ENCODE measurements at places on chromosomes 2 and 18.
A peak's percentile ranks its signal among the peaks of the same experiment; 100 is the strongest.

DNA sequence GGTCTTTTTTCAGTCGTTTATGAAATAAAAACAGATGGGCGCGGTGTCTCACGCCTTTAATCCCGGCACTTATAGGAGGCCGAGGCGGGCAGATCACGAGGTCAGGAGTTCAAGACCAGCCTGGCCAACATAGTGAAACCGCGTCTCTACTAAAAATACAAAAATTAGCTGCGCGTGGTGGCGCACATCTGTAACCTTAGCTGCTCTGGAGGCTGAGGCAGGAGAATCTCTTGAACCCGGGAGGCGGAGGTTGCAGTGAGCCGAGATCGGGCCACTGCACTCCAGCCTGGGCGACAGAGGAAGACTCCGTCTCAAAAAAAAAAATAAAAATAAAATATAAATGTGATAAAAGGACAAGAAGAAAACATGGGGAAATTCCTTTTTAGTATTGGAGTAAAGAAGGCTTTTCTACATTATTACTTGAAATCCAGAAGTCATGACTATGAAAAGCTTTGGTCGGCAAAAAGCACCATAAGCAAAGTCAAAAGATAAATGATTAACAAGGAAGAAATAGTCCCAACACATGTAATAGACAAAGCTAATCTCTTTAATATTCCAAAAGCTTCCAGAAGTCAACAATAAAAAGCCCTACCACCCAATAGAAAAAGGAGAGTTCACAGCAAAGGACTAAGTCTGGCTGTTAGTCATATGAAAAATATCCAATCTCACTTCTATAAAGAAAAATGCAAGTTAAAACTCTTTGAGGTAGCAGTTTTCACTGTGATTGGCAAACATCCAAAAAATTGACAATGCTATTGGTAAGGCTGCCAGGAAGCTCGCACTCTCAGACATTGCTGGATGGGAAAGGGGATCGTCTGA, 1.4 kb upstream of the FAM168B start:
- DNase-seq, result no peak

- DNase-seq, result no peak
Measured at GRCh38 chr2:177433402-177433801, 40.8 kb downstream of the AGPS start.

- DNase-seq, result no peak
Measured at GRCh38 chr18:36352384-36352783, 54.9 kb downstream of the FHOD3 start.

DNA sequence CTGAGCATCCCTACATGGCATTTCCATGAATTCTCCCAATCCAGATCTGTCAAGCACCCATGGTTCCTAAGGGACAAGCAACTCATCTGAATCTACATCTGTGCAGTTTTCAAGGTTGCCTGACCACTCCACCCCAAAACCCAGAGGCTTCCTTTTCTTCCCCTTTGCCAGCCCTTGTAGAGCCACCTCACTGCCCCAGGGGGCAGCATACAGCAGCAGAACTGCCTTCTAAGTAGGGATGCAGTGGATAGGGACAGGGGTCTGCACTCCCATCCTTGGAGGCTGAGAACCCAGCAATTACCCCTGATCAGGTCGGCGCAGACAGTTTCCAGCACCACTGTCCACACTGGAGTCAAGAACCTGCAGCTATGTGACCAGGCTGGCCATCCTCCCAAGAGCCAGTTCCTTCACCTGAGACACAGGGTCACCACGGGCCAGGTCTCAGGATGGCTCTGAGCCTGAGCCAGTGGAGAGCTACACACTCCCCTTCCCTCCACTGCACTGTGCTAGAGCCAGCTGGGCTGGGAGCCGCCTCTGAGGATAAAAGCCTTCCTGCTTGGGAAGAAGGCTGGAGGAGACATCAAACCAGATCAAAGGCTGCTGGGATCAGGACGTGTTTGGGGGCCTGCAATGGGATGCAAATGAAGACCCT, 283.1 kb downstream of the CELF4 start:
- no peak for DNase-seq

- DNase-seq, result no peak
Measured at GRCh38 chr18:68342039-68342659, 372.8 kb downstream of the TMX3 start.

- DNase-seq, result peak; percentile 87
Measured at GRCh38 chr2:69642709-69643601, 584 bp downstream of the AAK1 start.

DNA sequence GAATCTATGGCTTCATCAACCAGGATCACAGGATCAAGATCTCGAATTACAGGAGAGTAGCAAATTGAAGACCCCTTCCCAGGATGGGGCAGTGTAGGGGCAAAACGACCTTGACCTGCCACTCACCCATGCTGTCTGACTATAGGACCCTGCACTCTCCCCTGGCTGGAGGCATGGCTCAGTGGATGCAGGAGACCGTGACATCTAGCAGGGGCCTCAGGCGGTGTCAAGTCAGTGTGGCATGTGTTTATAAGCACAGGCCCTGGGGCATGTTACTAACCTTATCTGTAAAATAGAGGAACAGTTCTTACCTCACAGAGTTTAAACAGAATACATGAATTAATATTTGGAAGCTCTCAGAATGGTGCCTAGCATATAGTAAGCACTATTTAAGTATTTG, 3.5 kb downstream of the HAAO start:
- DNase-seq, result no peak

DNA sequence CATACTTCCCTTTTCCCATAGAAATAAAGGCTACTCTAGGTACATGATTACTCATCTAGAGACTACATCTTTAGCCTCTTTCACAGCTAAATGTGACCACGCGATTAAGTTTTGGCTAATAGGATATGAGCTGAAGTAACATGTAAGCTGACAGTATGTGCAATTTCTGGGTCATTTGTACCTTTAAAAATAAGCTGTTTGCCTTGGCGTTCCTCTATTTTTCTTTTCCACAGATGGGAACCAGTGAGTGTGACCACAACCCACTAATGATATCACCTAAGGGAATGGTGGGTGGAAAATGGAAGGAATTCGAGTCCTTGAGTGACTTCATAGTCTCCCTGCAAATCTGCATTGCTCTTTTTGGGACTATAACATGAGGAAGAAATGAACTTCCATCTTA, 11.7 kb upstream of the NABP1 start:
- no peak for DNase-seq

GRCh38 chr2:61178603-61179545, 16.9 kb downstream of the C2orf74 start:
- no peak for DNase-seq

Measured in left hindlimb (tissue), 1 donor.